SHP77 treated with DMSO at 0.1 percent for 48 hours (cell line): ENCODE measurements at places on chromosomes 2 and 18.
A peak's percentile ranks its signal among the peaks of the same experiment; 100 is the strongest.

- no peak for DNase-seq
These were observed 233.3 kb downstream of the GBX2 start for GRCh38 chr2:235934774-235935484.

GRCh38 chr18:31042406-31043181 is at the start of gene DSC3:
Gene DSC3 (minus strand): TSS chr18:31042742. CDS start chr18:31042660, 82 bp downstream.
- DNase-seq, result no peak

DNA sequence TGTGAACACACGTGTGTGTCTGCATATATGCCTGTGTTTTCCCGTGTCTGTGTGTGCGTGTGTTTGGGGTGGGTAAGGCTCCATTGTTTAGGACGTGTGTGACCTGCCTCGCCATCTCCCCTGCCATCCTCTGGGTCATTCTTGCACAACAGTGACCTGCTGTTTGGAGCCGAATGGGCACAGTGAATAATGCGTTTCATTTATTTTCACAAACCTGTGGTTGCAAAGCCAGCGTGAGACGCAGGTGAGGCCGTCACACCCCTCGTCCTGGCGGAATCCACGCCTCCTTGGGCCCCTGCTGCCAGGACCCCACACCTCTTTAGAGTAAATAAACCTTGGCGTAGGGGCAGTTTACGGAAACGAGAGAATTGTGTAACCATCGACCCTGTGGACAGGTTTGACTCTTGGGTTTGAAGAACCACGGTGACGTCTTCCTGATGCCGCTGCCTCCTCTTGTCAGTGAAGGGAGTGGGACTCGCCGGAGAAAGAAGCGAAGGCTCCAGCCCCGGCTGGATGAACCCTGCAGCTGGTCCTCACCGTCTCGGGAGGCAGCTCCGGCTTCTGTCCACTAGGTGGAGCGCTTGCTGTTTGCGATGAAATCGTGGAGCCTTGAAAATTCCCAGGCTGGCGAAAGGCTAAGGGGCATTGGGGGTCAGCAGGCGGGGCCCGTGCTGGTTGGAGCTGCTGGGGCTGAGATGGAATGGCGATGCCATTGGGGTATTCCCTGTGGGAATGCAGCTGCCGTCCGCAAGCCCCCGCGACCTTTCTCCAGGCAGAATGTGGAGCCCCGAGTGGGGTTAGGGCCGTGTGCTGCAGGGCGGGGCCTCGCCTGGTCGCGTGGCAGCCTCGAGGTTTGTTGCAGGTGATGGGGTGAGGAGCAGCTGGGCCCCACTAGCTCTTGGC is 81.1 kb downstream of the RTP5 start:
- DNase-seq, result peak; percentile 5

GRCh38 chr2:107322416-107322815 is 436.4 kb upstream of the ST6GAL2 start:
- no peak for DNase-seq
